ENCODE measurements at places on chromosomes 11 and 22. TPM values are rescaled to one million over a fixed set of nuclear protein-coding genes. Genes with fewer than 3 reads are reported as not detected.

Gene KCNE3
- total RNA-seq, result 2.6 TPM

Gene USP35
- total RNA-seq, result 4.6 TPM

Gene GP1BB
- not detected for total RNA-seq

Gene LYVE1
- 77.2 TPM for total RNA-seq

Gene CCDC87
- total RNA-seq, result 0.24 TPM

Gene PAX6
- not detected for total RNA-seq

Gene RFPL2
- total RNA-seq, result not detected

Gene TNRC6B
- 37.5 TPM for total RNA-seq

Gene GRAMD4
- total RNA-seq, result 80.7 TPM

Gene ZPR1
- total RNA-seq, result 15.9 TPM

Gene TREH
- not detected for total RNA-seq

Gene TMEM223
- 17.4 TPM for total RNA-seq

Gene FAM118B
- 22.2 TPM for total RNA-seq

Gene FGF4
- total RNA-seq, result not detected

Gene MFRP
- not detected for total RNA-seq

Gene HBE1
- total RNA-seq, result not detected

Gene MS4A6E
- not detected for total RNA-seq

Gene ELF5
- not detected for total RNA-seq

Gene PGR
- total RNA-seq, result 7.9 TPM

Gene SLC15A3
- total RNA-seq, result 19.1 TPM

Gene RBMXL2
- not detected for total RNA-seq

Gene RIBC2
- not detected for total RNA-seq

Gene ABCC8
- total RNA-seq, result 0.91 TPM

Gene OR51E2
- 0.13 TPM for total RNA-seq

Gene OR8K1
- total RNA-seq, result not detected

Gene CCDC116
- 0.24 TPM for total RNA-seq

Gene ALG9
- total RNA-seq, result 12.4 TPM

All from Right ventricle myocardium superior (tissue), 1 donor.